ENCODE measurements at places on chromosomes 5 and 9.
A peak's percentile ranks its signal among the peaks of the same experiment; 100 is the strongest.

DNA sequence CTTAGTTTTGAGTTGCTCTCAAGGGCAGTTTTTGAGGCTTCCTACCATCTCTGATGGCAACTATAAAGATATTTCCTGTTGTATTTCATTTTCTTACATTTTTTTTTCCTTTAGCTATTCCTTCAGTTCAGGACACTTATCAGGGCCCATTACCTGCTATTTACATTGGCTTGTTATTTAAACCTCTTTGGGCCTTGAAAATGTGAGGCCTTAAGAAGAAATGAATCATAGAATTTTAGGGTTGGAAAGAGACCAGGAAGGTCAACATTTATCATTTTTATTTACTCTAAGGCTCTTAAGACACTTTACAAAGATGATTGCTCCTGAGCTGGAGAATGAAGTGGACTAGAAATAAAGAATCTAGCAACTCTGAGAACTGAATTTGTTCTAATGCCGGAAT lies 335.2 kb downstream of the DTWD2 start:
- no peak for DNase-seq

DNA sequence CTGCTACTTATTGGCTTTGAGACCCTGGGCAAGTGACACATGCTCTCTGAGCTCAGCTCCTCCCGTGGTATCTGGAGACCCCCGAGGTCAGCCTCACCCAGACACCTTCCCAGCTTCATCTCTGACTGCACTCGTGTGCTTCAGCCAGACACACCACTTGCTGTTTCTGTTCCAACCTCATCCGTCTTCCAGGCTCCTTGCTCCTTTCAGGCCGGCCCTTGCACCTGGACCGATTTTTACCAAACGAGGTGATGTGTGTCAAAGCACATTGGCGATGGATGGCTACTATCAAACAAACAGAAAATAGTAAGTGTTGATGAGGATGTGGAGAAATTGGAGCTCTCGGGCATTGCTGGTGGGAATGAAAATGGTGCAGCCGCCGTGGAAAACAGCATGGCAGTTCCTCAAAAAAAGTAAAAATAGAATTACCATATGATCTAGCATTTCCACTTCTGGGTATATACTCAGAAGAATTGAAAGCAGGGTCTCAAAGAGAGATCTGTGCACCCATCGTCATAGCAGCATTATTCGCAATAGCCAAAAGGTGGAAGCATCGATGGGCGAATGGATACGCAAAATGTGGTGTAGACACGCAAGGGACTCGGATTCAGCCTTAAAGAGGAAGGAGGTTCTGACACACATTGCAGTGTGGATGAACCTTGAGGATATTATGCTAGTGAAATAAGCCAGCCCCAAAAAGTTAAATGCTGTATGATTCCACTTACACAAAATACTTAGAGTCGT lies 96.1 kb upstream of the IER5L start:
- DNase-seq, result no peak

GRCh38 chr5:4480528-4481349 lies 659.4 kb upstream of the ADAMTS16 start:
- DNase-seq, result peak; percentile 42

- DNase-seq, result no peak
Observed at GRCh38 chr9:117368684-117369230, 46.1 kb downstream of the ASTN2 start.

Measured in right renal cortex interstitium (tissue), 3 donors.